Smooth muscle cell of trachea (primary cell): ENCODE measurements at places on chromosomes 7 and 10. TPM values are rescaled to one million over a fixed set of nuclear protein-coding genes. Genes with fewer than 3 reads are reported as not detected.

Gene ZKSCAN1
- 44.7 and 48.1 TPM in 2 replicates for total RNA-seq

Gene AHCYL2
- total RNA-seq = 14.7 and 14.9 TPM in 2 replicates

Gene CALD1
- 176 and 232 TPM in 2 replicates for total RNA-seq

Gene STEAP1B
- total RNA-seq = 11.9 and 25.9 TPM in 2 replicates

Gene TFR2
- total RNA-seq = 0.33 TPM in 1 of 2 replicates, not detected in the other

Gene CRYGN
- total RNA-seq = 0.58 and 0.83 TPM in 2 replicates

Gene FFAR4
- total RNA-seq = not detected in 2 replicates

Gene OR9A2
- not detected in 2 replicates for total RNA-seq

Gene APBB1IP
- total RNA-seq = 5.4 and 6.3 TPM in 2 replicates

Gene CALML5
- total RNA-seq = not detected in 2 replicates

Gene DNA2
- total RNA-seq = 3.1 and 10.3 TPM in 2 replicates

Gene SUN3
- total RNA-seq = not detected in 2 replicates

Gene GDF2
- not detected in 2 replicates for total RNA-seq

Gene GARIN1A
- total RNA-seq = 1.5 TPM in 2 replicates

Gene OR2F2
- not detected in 2 replicates for total RNA-seq

Gene CCDC172
- not detected in 2 replicates for total RNA-seq

Gene SLIT1
- total RNA-seq = under 0.01 and 0.17 TPM in 2 replicates

Gene MBL2
- not detected in 2 replicates for total RNA-seq

Gene PRKG1
- total RNA-seq = 46.3 and 50.4 TPM in 2 replicates

Gene NKX1-2
- under 0.01 TPM in 1 of 2 replicates, not detected in the other for total RNA-seq

Gene METTL27
- total RNA-seq = 7.1 and 36.6 TPM in 2 replicates
